ENCODE measurements at places on chromosomes 6 and 20.
A peak's percentile ranks its signal among the peaks of the same experiment; 100 is the strongest.

DNA sequence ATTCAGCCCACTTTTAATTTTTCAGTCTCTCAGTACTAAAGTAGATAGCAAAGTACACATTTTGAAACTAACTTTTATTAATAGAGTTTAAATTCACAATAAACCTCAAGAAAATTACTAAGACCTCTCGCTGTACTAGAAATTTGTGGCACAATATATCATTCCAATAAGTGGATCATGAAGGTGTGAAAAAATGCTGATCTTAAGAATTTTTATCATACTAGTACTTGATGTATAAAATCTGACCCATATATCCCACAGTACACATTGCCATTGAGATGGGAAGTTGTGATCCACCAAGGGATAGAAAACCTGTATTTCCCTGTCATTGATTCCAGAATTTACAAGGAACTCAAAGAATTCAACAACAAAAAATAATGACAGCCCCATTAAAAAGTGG, 85.7 kb downstream of the DCDC2 start:
- H3K27me3 ChIP-seq: no peaks in the 10 kb centered on the region
- DNase-seq: no peak
- no peak overlapping the region for H3K27ac ChIP-seq
- no peak overlapping the region for H3K4me3 ChIP-seq

DNA sequence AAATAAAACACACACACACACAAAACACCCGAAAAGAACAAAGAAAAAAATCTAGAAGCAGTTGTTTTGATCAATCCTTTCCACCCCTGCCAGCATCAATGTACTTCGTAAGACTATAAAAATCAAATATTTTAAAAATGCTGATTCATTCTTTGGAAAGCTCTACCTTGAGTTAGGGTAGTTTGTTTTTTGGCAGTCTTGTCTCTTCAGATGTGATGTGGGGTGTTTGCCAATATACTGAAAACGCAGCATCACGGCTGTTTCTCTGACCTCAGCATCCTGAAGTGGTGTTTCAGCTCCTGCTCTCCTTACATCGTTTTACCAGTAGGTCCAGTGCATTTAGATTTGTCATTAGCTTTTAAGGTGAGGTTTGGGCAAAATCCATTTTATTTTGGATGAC, 526.0 kb downstream of the UTRN start:
- H3K4me3 ChIP-seq: no peak overlapping the region
- H3K4me1 ChIP-seq: peaks cover 31% of the 10 kb centered on the region
- H3K27me3 ChIP-seq: no peaks in the 10 kb centered on the region
- no peak for DNase-seq
- no peak overlapping the region for H3K27ac ChIP-seq
- 0 out of 2 replicates have a peak, but pooled peaks cover 6% of the 10 kb centered on the region for H3K36me3 ChIP-seq

DNA sequence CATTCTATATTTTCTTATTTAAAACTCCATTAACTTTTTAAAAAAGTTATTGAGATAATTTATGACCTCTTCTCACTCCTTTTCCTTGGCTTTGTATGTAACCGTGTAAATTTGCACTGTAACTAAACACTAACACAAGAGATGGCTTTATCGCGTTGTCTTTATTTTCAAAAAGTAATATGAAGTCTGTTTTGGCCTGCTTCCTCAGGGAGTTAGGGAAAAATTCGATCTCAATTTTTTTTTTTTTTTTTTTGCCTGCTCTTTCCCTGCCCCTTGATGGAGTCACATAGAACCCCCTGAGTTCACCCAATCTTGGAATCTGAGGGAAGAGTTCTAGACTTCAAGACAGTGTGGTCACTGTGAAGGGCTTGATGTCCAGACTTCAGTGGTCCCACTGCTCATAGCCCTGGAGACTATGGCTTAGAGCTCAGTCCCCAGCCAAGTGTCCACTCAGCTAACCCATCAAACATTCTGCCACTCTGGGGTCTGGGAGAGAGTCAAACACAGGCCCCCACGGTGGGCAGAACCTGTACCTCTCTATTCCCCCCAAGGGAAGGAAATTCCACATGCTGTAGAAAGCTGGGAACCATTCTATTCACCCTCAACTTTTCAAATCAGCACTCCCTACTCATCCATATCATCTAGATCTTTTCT, 15.7 kb upstream of the TBC1D22B start:
- H3K4me3 ChIP-seq: 0 out of 2 replicates have a peak overlapping the region, but pooled peaks have one; percentile 16
- peak overlapping the region; percentile 97 for H3K27ac ChIP-seq
- H3K36me3 ChIP-seq: no peaks in the 10 kb centered on the region
- no peak for DNase-seq

DNA sequence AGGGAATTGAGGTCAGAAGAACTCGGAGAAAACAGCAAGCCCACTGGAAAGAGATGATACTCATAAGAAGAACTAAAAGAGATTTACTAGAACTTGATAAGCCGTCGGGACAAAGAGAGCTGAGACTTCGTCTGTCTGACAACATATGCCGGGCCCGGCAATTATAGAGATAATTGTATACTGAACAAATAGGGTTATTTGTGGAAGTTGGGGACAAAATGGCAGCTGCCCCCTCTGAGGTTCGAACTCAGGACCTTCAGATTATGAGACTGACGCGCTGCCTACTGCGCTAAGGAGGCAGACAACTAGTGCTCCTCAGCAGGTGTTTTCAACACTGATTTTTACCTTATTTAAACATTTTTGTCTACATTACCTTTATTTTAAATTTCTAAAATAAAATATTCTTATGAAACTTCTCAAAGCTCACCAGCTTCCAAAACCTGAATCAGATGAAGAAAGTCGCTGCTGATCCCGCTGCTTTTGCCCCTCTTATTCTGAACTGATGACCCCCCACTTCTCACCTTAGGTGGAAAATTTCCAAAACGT, 29.3 kb upstream of the TRIM27 start:
- DNase-seq: peak; percentile 66
- H3K27me3 ChIP-seq: no peaks in the 10 kb centered on the region
- no peaks in the 10 kb centered on the region for H3K4me1 ChIP-seq
- H3K4me3 ChIP-seq: peak overlapping the region; percentile 74
- no peaks in the 10 kb centered on the region for H3K36me3 ChIP-seq

DNA sequence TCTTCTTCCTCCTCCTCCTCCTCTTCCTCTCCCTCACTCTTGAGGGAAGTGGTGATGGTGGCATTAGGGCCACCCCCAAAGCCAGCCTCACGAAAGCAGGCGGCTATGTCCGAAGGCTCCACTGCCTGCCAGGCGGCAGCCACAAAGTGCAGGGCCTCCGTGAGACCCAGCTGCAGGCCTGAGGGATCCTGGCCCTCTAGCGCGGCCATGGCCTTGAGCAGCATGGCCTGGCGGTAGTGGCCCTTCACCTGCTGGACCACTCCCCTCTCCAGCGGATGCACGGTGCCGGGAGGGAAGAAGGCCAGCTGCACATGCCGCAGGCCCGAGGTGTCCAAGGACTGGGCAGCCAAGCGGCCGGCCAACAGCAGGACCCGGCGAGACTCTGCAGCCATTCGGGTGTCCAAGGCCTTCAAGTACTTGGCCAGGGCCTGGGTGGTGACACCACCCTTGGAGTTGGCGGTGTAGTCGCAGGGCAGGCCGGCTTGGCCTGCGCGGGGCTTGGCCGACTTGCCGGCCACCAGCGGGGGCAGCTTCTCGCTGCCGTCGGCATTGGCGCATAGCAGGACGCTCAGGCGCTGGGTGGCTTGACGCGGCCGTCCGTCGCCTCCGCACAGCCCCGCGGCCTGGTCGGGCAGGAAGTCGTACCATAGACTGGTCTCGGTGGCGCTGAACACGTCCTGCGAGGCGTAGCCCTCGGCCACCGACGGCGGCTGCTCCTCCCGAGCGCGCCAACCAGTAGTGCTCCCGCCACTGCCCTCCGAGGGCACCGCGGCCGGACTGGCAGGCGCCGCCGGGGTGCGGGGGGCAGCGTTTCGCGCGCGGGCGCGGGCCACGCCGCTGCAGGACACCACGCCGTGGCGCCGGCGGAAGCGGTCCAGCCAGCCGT, 1.1 kb downstream of the CENPB start:
- H3K4me1 ChIP-seq: peaks cover 18% of the 10 kb centered on the region
- peak; percentile 61 for DNase-seq
- peak overlapping the region; percentile 54 for H3K27ac ChIP-seq
- no peaks in the 10 kb centered on the region for H3K27me3 ChIP-seq
